ENCODE measurements at places on chromosomes 2 and 18.

GRCh38 chr2:159971365-159972152 is 90.9 kb downstream of the PLA2R1 start:
- no peak for DNase-seq

- DNase-seq: no peak
Observed at GRCh38 chr2:150474326-150475074, 13.0 kb downstream of the RND3 start.

DNA sequence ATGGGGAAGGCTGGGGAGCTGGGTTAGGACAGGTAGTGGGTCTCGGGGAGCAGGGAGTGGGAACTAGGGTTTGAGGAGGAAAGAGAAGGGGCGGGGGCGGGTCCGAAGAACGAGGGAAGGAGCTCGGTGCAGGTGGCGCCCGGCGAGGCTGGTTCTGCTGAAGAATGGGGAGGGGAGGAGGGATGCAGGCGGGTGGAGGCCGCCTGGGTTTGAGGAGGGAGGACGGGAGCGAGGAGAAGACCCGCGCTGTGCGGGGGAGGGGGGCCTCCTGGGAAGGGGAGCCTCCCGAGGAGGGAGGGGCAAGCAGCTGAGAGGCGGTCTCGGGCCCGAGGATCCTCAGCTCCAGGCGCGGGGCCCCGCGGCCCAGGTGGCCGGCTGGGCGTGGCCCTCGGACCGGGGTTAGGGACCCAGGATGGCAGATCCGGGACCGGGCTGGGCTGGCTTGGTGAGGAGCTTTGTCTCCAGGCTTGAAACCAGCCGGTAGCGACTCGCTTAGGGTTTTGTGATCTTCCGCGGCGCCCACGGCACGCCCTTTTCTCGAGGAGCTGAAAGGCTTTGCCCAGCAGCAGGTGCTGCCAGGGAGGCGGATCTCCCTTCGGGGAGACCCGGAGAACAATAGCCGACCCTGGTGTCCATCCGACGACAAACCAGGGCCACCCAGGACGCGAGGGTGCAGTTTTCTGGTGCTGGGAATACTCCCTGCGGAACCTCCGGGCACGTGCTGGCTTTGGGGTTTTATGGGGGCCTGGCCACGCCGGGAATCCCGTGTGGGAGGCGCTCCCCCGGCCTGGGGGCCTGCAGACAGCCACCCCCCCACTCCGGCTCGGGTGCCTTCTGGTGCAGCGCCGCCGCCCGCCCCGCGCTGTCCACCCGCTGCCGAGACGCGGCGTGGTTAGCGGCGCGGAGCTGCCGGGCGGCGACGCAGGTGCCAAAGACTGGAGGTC is 1.4 kb downstream of the DPYSL5 start:
- peak; percentile 7 for DNase-seq

DNA sequence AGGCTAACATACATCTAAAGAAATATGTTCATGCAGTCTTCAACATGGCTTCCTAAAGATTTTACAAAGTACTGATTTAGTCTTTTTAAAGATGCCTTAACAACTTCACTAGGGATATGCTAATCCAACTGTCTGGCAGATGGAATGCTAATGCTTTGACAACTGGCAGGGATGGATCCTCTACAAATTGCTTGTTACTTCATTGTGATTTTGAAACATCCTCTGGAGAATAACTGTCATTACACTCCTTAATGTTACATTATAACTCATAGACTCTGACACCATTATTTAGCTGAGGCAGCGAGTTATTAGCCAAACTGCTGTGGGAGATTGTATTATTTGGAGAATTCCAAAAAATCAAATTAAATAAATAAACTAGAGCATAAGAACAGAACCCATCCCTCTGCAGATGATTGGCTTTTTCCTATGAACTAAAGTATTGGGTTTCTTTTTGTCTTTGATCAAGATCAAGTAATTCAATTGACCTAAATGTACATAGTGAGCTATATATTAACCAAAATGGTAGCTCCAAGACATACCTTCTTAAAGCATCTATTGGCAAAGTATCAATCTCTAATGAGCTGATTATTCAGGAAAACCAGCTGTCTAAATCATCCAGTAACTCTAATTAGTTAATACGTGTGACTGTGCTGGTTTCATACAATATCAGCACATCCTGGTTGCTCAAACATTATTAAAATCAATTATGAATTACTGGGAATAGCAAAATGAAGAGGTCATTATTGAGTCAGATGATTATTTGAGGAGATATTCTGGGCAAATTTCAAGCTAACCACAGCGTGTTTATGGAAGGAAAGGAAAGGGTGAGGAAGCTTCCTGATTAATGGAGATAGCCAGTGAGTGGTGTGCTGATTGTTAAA is 321.3 kb upstream of the TFPI start:
- no peak for DNase-seq

GRCh38 chr2:210660-211059 is 53.2 kb downstream of the SH3YL1 start:
- DNase-seq: no peak

GRCh38 chr2:161357097-161357496 is 48.9 kb downstream of the PSMD14 start:
- no peak for DNase-seq

DNA sequence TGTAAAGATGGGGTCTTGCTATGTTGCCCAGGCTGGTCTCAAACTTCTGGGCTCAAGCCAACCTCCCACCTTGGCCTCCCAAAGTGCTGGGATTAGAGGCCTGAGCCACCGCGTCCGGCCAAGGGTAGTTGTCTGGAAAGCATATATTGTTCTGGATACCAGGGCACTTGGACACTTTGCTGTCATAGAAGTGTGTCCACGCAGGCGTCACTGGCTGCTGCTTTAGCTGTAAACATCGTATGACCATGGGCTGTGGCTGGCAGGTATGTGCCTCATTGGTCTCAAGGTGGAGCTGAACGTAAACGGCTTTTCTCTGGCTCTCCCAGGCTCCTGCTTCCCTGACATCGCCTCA is 3.2 kb upstream of the GPR35 start:
- DNase-seq: no peak

DNA sequence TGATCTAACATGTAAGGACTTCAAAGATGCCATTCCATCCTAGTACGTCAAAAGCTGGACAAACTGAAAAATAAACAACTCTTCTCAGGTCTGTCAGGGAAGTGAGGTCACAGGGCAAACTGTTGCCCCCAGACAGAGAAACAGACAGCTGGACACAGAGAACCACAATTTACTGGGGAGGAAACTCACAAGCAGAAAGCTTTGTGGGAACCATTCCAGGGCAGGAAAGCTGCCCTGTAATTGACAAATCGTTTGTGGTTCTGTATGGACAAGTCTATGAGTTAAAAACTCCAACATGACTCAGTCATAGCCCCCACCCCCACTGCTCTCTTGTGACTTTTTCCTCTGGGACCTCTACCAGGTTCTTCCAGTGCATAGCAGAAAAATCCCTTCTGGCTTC is 28.4 kb downstream of the MCEE start:
- DNase-seq: no peak

- DNase-seq: peak; percentile 60
Observed at GRCh38 chr2:75627902-75628504, 18.6 kb upstream of the MRPL19 start.

- DNase-seq: no peak
Observed at GRCh38 chr18:10271481-10271880, 183.0 kb upstream of the APCDD1 start.

DNA sequence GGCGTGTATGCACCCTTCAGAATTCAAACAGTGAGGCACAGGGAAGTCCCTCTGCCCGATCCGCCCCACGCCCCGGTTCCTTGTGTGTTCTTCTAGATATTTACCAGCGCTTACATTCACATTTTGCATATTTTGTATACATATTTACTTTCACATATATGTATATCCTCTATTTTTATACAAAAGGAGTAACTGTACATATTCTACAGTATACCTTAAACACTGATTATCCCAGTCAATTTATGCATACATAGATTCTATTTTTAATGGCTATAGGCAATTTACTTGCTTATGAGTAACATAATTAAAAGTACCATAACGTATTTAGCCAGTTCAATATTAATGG is 307 bp upstream of the DUSP11 start:
- DNase-seq: no peak

DNA sequence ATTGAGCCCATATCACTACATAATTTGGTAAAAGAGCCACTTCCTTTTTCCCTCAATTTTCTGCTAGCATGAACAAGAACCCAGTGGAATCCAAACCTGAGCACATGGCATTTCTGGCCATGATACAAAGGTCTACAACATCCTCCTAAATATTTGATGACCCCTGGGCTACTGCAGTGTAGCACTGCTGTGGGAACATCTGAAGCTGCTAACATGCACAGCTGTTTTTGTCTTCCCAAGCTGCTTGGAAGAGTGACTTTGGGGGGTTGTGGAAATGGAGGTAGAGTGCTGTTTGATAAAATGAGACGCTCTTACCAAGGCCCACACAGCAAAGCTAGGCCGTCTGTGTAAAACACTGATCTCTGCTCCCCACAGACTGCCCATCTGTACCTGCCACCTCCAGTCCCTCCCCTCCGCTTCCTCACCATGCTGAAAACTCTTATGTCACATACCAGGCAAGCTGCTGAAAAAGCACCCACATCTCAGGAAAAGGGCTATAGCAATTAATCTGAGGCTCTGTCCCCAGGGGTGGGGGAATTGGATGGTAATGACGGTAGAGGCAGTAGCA is 197.2 kb upstream of the HNRNPA3 start:
- DNase-seq: no peak

- no peak for DNase-seq
Observed at GRCh38 chr2:71679491-71679890, 226.1 kb downstream of the DYSF start.

GRCh38 chr2:24454294-24454693 is 36.8 kb upstream of the NCOA1 start:
- no peak for DNase-seq

- DNase-seq: no peak
Observed at GRCh38 chr2:110838657-110839384, 106.4 kb downstream of the ACOXL start.

DNA sequence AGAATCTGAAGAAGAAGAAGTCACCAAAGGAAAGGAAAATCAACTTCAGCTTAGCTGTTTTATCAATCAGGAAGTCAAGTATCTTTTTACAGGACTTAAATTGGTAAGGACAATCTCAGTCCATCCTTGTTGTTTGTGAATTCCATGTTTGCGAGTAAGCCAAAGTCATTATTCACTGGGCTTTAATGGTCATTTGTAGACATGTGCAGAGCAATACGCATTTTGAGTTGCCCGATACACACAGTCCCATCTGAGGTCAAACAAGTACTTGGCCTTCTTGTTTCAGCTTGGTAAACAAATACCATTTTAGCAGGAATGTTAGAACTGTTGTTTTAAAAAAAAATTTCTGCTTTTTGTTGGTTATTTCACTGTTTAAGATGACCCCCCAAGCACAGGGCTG is 40.9 kb downstream of the USP14 start:
- no peak for DNase-seq

- DNase-seq: no peak
Observed at GRCh38 chr18:56445422-56445821, 193.0 kb downstream of the TXNL1 start.

GRCh38 chr2:171185941-171186340 is 25.2 kb upstream of the TLK1 start:
- DNase-seq: no peak

GRCh38 chr2:203565076-203565475 is 30.0 kb upstream of the RAPH1 start:
- no peak for DNase-seq

GRCh38 chr2:74436848-74437695 is 4.7 kb downstream of the RTKN start:
- DNase-seq: no peak

- DNase-seq: no peak
Observed at GRCh38 chr18:29251681-29252080, 1074.8 kb upstream of the CDH2 start.

DNA sequence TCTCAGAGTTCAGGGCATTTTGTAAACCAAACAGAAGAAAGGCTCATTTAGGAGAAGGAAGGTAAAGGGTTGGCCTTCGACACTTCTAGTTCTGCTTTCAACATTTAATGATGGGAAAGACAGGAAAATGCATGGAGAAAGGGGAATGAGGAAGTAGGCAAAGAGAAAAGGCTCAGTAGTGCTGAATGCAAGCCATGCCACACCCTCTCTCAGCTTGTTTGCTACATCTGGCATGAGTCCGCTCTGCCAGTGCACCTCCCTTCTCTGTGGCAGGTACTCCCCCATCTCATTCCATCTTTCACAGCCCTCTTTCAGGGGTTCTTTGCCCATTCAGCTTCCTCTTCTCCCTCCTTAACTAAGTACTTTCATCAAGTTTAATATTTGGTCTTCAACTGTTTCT is 120.9 kb upstream of the ITGB6 start:
- DNase-seq: no peak

DNA sequence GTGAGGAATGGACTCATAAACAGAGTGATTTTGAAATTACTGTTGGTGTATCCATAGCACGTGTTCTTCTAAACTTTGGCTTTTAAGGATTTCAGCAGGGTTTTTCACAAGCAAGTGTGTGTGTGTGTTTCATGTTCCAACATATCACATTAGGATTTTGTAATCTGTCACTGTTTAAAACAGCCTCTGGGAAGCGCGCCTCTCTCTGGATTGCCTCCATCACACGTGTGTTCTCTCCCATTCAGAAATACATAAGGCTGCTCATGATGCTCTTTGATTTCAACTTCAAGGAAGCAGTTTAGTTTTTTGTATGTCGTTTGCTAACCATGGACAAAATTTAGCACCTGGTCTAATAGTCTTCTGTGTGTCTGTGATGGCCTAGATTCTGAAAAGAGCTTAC is 370.4 kb downstream of the MTX2 start:
- DNase-seq: no peak

DNA sequence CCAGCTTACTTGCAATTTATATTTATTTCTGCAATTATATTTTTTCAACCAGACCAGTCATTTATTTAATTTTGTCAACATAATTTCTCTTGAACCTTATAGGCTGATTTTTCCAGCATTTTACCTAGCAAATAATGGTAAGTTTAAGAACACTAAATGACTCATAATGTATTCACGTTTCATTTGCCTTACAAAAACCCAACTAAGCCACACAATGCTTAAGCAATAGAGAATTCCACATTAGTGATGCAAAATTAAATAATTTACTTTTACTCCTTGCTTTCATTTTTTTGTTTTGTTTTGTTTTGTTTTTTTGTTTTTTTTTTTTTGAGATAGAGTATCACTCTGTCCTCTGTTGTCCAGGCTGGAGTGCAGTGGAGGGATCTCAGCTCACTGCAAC is 110.4 kb upstream of the VRK2 start:
- no peak for DNase-seq

GRCh38 chr2:562391-563364 is 114.5 kb downstream of the TMEM18 start:
- no peak for DNase-seq

DNA sequence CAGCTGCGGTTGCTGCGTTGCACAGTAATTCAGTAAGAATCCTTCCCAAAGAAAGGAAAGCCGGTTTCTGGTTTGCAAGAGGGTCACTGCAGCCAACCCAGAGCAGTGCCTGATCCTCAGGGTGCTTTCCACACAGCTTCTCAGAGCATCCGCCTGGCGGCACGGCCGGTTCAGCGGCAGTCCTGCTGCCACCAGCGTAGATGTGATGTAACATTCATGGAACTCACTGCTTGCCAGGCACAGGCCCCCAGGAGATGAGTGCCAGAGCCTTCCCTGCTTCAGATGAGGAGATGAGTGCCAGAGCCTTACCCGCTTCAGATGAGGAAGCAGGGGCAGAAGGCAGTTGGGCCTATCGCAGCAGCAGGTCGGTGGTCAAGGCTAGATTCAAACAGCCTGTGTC is 230.2 kb downstream of the GBX2 start:
- DNase-seq: no peak

- no peak for DNase-seq
Observed at GRCh38 chr2:238155051-238155760, 3.6 kb upstream of the ERFE start.

All from activated naive CD4-positive, alpha-beta T cell treated with Interleukin-2 at 50 U/mL for 16 hours (primary cell).